Right renal pelvis (tissue), 4 donors: ENCODE measurements at places on chromosomes 7 and 10. TPM values are rescaled to one million over a fixed set of nuclear protein-coding genes. Genes with fewer than 3 reads are reported as not detected.

The MRLN gene
- polyA plus RNA-seq: 0.77 TPM

The GDF10 gene
- polyA plus RNA-seq: 2.1 TPM

The HNRNPH3 gene
- 365 TPM for polyA plus RNA-seq

The NODAL gene
- 0.15 TPM for polyA plus RNA-seq

The OR2A12 gene
- polyA plus RNA-seq: not detected

The FAM25G gene
- polyA plus RNA-seq: not detected

The PRR15 gene
- 7.4 TPM for polyA plus RNA-seq

GRCh38 chr7:11552676-11553296 lies 279.2 kb downstream of the THSD7A start:
- DNase-seq: no peak

DNA sequence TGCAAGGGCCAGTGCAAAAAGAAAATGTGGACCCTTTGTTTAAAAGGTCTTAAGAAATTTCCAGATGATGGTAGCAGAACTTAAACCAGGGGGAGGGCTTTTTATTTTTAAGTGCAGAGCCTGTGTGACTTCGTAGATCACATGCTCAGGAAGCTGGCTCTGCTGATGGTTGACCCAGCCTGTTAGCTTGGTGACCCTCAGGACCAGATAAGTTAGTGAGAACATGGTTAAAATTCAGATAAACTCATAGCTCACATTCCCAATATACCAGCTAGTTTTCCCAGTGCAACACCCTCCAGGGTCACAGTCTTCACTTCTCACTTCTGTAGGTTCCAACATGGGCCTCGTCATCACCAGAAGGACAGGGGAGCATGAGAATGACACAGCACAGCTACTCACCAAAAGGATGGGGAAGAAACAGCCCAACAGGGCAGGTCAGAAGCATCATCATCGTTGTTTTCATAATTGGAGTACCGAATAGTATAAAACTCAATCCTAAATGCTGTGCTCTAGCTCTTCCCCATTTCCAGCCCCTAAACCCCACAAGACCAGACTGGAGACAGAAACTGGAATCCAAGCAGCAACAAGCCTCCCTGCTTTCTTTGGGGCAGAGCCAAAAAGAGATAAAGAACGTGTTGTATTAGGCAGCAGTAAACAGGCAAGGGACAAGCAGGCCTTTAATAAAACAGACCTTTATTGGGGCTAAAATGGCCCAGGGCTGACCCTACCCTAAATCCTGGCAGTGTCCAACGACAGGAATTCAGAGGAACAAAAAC lies 102.2 kb upstream of the ANKRD1 start:
- no peak for DNase-seq

DNA sequence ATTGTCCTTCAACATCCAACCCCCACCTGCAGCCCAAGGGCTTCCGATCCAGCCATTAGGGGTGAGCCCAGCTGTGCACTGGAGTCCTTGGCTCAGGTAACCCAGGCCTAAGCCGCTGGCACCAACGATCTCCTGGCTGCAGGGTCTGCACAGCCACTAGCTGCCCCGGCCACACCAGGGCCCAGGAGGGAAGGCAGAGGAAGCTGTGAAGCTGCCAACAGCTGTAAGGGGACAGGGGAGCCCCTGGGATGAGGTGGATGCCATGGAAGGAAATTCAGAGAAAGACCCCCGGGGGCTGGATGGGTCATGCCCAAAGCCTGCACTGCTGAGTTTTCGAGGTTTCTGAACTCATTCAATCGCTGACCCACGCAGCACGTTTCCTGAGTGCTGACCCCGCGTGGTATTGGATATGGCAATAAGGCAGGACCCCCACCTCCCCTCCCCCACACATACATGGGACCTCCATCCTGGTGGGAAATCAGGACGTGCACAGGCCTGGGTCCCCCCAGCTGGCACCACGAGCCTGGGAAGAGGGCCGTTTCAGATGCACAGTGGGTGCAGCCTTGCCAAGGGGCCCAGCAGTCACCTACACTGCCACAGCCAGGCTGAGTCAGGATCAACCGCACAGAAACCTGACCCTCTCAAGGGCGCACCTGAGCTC lies 170.3 kb downstream of the DIP2C start:
- no peak for DNase-seq

GRCh38 chr7:40694991-40695390 lies 560.2 kb downstream of the SUGCT start:
- DNase-seq: no peak

DNA sequence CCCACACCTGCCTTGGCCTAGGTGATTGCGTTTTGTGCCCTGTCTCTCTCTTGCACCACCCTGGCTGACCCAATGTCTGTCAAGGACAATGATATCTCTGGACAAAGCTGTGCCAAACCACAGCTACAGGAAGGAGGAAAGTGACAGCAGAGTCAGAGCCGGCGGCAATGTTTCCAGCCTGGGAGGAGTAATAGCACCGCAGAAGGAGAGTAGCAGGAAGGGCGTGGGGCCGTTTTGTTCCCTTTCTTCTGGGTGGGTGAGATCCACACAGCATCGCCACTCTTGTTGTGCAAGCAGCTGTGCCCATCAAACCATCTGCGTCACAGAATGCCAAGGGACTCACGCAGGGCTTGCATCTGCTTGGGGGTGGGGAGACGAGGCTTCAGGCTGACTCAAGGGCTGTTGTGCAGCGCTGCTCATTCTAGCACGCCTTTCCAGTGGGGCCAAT lies 341.6 kb upstream of the AUTS2 start:
- no peak for DNase-seq

- DNase-seq: no peak
These were observed 148.3 kb upstream of the PRPS1L1 start for GRCh38 chr7:18175801-18176450.

GRCh38 chr10:70965566-70965965 lies 77.2 kb upstream of the PCBD1 start:
- no peak for DNase-seq

DNA sequence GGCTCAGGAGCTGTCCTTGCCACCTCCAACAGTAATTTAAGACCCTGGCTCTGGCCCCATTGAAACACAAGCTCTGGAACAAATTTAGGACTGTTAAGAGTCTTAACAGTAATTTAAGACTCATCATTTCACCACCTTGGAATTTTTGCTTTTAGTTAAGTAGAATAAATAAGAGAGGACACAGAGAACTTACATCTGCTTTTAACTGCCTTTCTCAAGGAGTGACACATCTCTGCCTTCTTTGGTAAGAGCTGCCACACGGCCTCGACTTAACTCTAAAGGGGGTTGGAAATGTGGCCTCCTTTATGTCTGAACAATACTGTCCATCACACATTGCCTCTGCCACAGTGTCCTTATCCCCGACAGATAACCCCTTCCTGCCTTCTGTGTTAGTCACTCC lies 77.9 kb downstream of the HERPUD2 start:
- no peak for DNase-seq
